ENCODE measurements at places on chromosomes 7 and 10.

GRCh38 chr10:131651674-131652437, 249.0 kb upstream of the PPP2R2D start:
- no peak for DNase-seq

- no peak for DNase-seq
Observed at GRCh38 chr10:12482587-12482986, 133.2 kb downstream of the CAMK1D start.

DNA sequence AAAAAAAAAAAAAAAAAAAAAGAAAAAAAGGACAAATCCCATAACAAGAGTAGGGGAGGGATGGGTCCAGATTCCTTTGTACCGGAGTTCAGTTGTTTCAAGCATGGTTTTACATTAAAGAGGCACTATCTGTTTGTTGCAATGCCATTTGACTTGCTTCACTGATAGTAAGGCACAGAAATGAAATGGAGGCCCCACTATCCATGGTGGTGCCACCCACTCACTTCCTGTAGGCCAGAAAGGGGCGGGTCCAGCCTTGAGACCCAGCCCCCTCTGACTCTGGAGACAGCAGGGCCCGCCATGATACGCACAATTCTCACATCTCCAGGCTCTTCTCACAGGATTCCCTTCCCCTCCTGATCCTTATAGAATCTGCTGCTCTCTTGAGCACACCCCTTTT, 100.0 kb downstream of the CLEC2L start:
- DNase-seq, result no peak

DNA sequence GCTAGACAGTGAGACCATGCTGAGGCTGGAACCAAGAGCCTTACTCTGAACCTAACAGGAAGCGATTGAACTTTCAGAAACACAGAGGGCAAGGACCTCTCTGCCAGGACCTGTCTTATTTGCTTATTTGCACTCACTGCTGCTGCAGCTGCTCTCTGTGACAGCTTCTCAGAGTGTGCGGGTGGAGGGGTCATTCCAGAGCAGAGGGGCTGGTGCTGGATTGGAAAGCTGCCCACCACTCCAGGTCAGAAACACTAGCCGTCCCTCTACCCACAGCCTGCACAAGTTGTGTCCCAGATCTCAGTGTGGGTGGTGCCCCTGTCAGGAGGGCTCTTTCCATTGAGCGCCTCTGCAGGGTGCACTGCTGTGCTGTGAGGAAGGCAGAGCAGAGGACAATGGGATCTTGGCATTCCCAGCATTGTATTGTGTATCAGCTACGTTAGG, 126.2 kb downstream of the CCNY start:
- DNase-seq, result no peak

GRCh38 chr7:159136846-159137245, 7.8 kb downstream of the VIPR2 start:
- DNase-seq, result no peak

DNA sequence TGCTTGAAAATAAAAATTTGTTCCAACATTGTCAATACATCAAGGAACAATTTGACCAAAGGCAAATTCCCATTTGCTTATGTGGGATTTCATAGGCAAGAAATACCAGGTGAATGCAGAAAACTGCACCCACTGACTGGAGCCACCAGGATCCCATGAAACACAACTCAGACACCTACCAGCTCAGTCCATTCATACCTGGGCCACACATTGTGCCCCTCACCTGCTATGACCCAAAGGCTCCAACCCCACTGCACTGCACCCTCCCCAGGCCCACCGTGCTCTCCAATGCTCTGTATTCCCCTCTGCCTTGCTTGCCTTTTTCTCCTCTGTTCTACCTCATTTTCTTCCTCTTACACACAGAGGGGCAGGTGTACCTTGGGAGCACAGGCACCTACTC, 5.3 kb downstream of the NCAPG2 start:
- no peak for DNase-seq

- no peak for DNase-seq
Observed at GRCh38 chr7:3760651-3761050, 459.6 kb downstream of the SDK1 start.

GRCh38 chr7:106817098-106817497, 48.0 kb upstream of the PIK3CG start:
- DNase-seq, result no peak

GRCh38 chr7:108455551-108455997, 662 bp downstream of the NRCAM start:
- no peak for DNase-seq

- no peak for DNase-seq
Observed at GRCh38 chr10:70186571-70186970, 16.3 kb upstream of the SAR1A start.

DNA sequence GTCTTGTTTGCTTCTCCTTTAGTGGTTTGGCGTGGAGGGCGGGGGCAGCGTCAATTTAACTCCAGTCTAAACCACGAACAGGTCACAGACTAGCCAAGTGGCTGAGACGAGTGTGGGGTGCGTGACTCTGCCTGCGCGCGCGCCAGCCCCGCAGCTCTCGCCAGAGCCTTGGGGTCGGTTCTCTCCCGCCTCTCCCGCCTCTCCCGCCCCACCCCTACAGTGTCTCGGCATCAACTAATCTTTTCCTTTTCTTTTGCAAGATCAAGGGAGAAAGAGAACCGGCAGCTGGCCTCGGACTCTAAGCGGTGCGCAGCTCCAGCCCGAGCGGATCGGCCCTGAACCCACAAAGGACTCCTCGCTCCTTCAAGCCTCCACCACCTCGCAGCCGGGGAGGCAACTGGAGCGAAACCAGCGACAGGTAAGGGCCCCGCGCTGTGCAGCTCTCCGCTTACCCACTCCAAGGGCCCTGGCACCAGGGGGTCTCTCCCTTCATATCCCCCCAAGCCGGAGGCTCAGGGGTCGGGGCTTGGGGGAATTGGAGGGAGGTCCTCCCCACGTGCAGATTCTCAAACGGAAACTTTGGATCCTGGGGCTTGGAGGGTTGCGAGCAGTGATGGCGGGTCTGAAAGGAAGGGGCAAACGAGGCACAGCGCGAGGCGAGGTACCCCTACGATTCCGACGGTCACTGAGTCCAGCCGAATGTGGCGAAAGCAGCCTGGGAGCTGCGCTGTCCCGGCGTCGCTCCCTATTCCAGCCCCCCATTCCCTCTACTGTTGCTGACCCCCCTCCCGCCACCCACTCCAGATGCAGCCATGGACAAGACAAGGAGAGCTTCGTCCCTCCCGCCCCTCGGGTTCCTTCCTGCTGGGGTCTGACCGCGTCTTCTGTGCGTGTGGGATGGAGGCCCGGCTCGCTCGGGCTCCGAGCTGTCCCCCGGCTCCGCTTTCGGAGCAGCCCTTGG, 829 bp downstream of the CHRM2 start:
- no peak for DNase-seq

GRCh38 chr10:103545366-103545765, 51.9 kb downstream of the NEURL1 start:
- no peak for DNase-seq

- no peak for DNase-seq
Observed at GRCh38 chr7:151088019-151088855, 2.0 kb downstream of the AGAP3 start.

GRCh38 chr10:73992899-73993788, 4.8 kb upstream of the VCL start:
- DNase-seq, result no peak

DNA sequence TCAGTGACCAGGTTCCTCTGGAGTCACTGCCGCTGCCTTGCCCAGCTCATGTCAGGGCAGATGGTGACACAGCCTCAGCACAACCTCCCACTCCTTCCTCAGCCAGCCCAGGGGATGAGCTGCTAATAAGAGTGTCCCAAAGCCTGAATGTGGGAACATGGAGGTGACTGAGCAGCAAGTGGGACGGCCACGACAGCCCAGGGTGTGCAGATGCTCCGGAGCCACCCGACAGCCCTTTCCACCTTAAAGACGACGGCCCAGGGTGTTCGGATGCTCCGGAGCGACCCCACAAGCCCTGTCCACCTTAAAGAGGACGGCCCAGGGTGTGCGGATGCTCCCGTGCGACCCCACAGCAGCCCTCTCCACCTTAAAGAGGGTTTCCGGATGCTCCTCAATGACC, 89.2 kb downstream of the DIP2C start:
- DNase-seq, result no peak

- no peak for DNase-seq
Observed at GRCh38 chr7:132102391-132102790, 473.9 kb downstream of the PLXNA4 start.

- no peak for DNase-seq
Observed at GRCh38 chr7:353746-354325, 63.9 kb downstream of the FOXL3 start.

- no peak for DNase-seq
Observed at GRCh38 chr7:39634478-39634805, 11.1 kb downstream of the RALA start.

GRCh38 chr7:131293018-131293417, 34.7 kb upstream of the MKLN1 start:
- no peak for DNase-seq

DNA sequence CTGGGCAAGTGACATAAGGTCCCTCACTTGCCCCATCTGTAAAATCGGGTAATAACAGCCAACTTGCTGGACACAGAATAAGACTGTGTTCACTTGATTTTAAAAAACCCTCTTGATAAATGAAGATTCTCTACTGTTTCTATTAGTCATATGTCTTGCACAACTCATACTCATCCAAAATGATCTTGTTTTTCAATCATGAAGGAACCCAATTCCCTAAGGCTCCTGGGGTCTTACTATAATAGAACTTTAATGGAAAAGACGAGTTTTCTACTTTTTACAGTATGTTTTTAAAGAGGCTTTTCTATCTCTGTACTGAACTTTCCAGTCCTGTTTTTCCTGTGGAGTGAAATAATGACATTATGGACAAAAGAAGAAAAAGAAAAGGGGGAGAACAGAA, 103.8 kb downstream of the ARID5B start:
- no peak for DNase-seq

All from activated CD8-positive, alpha-beta memory T cell treated with anti-CD3 and anti-CD28 coated beads for 1 hour (primary cell).